Right atrium auricular region (tissue), 2 donors: ENCODE measurements at places on chromosomes 11 and 22. TPM values are rescaled to one million over a fixed set of nuclear protein-coding genes. Genes with fewer than 3 reads are reported as not detected.

Gene TMEM126A
- 33.8 TPM for total RNA-seq

Gene NXPE1
- not detected for total RNA-seq

Gene CFAP68
- 40.9 TPM for total RNA-seq

Gene OR52H1
- total RNA-seq = not detected

Gene MAML2
- total RNA-seq = 7.6 TPM

Gene APOA1
- 4.5 TPM for total RNA-seq

Gene TP53AIP1
- total RNA-seq = not detected

Gene BCO2
- 40.6 TPM for total RNA-seq

GRCh38 chr11:95495706-95496105 is 264.7 kb upstream of the SESN3 start:
- DNase-seq = no peak

GRCh38 chr11:111814557-111815320 is 48.5 kb upstream of the PPP2R1B start:
- no peak for DNase-seq

GRCh38 chr11:20887137-20887536 is 217.8 kb downstream of the NELL1 start:
- DNase-seq = no peak

- peak; percentile 66 for DNase-seq
Observed at GRCh38 chr22:23178512-23179254, 1.6 kb upstream of the BCR start.

- no peak for DNase-seq
Observed at GRCh38 chr11:15446929-15447328, 332.2 kb downstream of the INSC start.

GRCh38 chr11:75872887-75873416 is 57.9 kb downstream of the UVRAG start:
- DNase-seq = no peak

DNA sequence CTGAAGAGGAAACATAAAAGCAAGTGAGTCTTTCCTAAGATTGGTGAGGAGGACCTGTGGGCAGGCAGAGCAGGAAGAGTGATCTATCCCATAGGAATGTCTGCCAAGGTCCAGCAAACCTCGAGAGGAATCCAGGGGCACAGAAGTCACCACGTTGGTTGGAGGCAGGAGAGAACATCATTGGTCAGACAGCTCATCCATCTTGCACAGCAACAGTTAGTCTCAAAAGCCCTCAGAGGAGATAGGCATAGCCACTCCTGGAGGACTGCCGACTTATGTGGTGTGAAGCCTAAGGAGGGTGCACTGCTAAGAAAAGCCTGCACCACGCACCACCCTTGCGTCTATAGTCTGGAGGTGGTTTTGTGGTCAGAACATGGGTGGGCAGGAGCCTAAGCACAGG is 109.1 kb downstream of the RASSF10 start:
- no peak for DNase-seq

DNA sequence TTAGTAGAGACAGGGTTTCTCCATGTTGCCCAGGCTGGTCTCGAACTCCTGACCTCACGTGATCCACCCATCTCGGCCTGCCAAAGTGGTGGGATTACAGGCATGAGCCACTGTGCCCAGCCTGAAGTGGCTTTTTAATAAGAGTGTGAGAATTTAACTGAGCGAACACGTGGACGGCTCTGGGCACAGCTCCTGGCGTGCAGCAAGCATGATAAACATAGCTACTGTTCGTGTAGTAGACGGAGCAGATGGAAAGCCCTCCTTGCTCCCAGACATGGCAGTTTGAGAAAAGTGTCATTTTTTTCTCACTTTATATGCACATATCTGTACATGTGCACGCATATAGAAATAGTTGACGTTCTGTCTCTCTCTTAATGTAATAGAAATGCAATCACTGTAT is 7.0 kb downstream of the EMID1 start:
- no peak for DNase-seq

DNA sequence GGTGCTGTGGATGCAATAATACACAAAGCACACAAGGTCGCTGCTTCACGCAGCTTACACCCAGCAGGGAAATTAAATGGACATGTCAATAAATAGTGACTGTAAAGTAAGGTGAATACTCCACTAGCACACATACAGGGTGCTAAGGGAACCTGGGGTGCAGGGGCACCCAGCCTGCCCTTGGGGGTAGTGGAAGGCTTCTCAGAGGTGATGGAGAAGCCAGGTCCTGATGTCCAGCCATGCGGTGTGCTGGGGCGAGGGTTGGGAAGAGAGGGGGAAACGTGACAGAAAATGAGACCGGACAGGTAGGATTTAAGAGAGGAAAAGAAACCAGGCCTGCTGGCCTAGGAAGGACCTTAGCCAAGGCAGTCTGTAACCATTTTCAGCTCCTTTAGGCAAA is 200.5 kb downstream of the GRIK4 start:
- peak; percentile 40 for DNase-seq

GRCh38 chr11:119376197-119376847 is 5.2 kb downstream of the USP2 start:
- no peak for DNase-seq

DNA sequence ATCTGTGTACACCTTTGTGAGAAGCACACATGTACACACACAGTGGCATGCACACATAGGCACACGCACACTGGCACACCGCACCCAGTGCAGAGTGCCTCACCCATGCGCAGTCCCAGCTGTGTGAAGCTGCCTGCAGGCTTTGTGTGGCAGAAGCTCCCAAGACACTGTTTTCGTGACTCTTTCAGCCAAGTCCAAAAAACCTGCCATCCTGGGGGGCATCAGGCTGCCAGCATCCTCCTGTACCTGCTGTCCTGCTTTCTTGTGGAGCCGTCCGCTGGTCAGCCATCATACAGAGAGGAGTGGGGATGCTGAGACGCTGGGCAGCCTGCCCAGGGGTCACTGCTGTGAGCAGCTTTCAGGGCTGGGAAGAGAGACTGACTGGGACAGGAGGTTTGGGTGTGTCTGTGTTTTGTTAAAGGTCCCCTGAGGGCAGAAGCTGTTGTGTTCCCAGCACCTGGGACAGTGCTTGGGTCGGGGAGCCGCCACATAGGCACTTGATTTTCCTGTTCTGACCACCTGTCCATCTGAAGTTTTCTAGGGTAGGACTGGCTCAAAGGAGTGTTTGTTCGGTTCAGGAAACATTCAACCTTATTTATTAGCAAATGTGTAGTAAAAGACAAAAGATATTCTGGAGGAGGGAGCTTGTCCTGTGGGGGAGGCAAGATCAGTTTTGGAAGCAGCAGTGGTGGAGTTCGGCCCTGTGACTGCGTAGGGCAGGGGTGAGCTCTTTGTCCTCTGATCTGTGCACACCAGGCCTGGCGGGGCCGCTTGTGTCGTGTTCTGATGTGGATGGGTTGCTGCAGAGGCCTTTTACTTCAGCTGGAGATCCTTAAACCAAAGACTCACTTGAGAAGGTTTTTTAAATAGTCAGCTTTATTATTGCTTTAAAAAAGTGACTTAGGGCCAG is 29.7 kb downstream of the AP2A2 start:
- no peak for DNase-seq

GRCh38 chr11:63845303-63845702 is 6.4 kb downstream of the MARK2 start:
- DNase-seq = no peak

DNA sequence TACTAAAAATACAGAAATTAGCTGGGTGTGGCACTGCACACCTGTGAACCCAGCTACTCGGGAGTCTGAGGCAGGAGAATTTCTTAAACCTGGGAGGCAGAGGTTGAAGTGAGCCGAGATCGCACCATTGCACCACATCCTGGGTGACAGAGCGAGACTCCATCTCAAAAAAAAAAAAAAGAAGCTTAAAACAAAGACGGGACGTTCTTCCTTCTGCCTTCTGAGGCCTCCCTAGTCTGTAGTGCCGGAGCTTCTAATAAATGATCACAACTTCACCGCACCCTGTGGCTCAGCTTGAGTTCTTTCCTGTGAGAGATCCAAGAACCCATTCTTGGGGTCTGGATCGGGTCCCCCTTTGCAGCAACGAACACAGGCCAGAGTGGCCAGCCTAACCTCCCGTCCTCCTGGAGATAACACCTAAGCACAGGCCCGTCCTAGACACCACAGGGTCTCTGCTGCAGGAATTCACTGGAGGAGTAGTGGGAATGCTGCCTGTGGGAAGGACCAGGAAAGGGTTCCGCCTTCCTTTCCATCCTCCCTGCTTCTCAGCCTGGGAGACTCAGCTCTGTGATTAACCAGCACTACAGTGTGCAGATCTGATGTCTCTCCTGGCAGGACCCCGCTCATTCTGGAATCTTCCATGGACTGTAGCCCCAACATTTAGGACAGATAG is 2.2 kb upstream of the APOBEC3H start:
- DNase-seq = no peak

- DNase-seq = no peak
Observed at GRCh38 chr11:44797886-44798606, 71.3 kb downstream of the TSPAN18 start.

DNA sequence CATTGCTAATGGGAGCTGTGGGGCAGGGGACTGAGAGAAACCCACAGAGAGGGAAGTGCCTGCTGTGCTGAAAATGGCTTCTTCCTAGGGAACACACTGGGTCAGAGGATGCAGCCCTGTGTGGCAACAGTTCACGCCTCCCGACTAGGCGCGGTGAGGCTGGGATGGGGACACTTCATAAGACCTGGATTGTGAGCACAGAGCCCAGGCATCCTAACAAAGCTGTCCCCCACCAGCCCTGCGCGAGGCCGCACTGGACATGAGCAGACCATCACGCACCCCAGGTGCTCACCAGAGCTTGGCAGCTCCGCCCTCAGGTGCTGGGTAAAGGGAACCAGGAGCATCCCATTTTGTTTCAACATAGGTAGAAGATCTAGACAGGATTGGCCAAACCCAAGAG is 1.8 kb upstream of the KRTAP5-4 start:
- no peak for DNase-seq

- DNase-seq = no peak
Observed at GRCh38 chr11:74466916-74467885, at the start of gene KCNE3. Gene KCNE3 (minus strand): TSS chr11:74467549. CDS start chr11:74457563, 9,986 bp downstream.

DNA sequence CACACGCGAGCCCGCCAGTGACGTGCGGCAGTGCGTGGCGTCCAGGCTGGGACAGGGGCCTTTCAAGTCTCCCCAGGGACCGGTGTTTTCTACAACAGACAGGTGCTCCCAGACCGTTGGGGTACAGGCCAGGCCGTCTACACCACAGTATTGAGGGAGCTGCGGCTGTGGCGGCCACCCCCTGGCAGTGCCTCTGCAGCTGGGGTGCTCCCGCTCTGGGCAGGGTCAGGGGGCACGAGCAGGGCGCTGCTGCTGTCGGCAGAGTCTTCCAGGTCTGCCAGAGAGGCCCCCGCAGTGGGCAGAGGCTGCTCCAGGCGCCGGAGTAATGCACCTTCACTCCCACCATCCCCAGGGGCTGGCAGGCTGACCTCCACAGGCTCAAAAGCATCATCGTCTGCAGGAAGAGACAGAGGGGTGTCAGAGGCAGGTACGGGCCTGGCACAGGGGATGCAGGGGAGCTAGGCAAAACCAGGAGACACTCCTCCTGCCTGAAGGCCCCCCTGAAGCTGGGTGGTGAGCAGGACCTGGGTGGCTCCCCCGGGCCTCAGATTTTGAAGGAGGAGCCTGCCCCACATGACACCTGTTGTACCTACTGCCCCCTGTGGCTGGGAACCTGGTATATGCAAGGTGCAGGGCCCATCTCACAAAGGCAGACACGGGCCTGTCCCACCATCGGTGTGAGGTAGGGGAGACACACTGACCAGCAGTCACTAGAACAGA is 83.3 kb downstream of the DGCR2 start:
- DNase-seq = no peak

DNA sequence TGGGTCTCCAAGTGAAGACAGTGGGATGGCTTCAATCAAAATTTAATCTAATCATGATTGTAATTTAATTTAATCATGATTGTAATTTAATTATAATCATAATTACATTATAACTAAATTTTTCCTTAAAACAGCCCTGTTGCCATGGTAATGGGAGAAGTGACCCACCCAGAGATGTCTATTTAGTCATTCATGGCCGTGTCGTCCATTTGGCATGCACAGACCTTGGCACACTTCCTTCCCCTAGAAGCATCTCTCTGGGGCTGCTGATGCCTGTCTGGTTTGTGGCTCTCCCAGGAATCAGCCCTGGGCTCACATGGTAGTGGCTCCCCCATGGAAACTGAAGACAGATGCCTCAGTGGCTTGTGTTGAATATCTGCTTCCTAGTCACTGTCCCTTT is 27.0 kb downstream of the P4HA3 start:
- no peak for DNase-seq

GRCh38 chr11:1570896-1571759 is 943 bp downstream of the DUSP8 start:
- DNase-seq = no peak

DNA sequence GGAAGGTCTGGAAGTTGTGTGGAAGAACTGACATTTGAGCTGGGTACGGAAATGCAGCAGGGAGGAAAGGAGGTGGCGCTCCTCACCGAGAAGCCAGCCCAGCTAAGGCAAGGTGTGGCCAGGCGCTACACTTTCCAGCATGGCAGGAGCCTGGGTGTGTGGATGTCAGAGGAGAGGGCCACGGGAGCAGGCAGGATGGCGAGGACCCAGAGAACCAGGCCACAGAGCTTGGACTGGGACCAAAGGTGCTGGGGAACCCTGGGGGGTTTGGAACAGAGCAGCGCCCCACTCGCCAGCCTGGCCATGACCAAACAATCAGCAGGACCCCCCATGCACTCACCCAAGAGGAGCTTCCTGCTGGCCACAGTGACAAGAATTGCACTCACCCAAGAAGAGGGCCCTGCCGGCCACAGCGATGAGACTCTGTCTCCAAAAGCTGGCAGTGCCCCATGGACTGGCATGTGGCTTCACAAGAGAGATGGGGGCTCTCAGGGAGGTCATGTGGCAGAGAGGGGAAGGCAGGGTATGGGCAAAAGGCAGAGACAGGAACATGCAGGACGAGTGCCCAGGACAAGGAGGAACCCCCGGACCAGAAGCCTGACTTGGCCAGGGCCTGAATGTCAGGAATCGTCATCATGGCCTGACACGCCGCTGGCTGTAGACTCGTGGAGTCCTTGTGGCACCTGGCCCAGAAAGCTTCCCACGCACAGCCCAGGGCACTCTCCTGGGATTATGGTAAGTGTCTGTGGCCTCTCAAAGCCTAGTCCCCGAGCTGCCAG is 45.4 kb downstream of the IGF2 start:
- no peak for DNase-seq

DNA sequence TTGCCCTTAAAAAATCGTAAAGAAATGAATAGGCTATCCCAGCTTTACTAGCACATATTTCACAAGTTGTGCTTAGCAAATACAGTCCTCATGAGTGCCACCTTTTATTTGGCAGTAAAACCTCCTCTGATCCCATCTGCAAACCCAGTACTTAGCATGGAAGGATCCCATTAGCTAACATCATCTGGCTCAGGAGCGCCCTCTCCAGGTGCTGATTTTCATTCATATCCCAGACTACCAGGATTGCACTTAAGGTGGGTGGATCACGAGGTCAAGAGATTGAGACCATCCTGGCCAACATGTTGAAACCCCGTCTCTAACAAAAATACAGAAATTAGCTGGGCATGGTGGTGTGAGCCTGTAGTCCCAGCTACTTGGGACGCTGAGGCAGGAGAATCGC is 76.1 kb upstream of the PAX6 start:
- DNase-seq = no peak

DNA sequence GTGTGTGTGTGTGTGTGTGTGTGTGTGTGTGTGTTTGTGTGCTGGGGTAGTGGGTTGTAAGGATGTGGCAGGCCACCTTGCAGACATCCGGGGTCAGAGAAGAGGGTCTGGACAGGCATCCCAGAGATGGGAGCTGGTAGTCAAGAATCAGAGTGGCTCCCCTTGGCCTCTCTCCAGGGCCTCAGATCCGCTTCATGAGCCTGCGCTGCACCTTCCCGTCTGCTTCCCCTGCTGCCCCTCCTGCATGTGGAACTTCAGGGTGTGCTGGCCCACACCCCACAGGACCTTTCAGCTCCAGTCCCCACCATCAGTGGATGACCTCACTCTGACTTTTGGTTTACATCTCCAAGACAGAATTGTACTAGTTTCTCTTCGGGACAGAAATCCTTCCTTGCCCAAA is 31.2 kb downstream of the TREH start:
- DNase-seq = no peak
